ENCODE measurements at places on chromosomes 6 and 20.

DNA sequence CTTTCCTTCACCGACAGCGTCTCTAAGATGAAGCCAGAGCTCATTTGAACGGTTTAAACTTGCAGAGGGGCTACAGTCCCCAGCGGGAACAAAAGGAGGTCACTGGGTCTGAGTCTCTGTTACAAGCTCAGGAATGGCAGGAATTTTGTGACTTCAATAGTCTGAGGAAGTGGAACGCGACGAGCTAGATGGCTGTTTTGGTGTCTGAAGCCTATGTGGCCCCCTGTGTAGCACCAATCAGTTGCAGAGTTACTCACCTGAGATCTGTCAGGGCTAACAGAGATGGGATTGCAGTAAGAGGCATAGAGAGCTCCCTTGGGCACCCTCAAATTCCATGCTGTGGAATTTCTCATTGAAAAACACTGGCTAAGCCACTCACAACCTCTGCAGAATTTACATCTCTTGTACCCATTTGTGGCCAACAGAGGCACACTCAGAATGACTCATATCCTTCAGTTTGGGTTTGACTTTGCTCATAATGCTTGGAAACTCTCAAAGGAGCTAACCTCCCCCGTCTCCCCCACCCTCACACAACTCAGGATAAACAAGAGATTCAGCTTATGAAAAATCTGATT lies 7.1 kb upstream of the TCP11 start:
- DNase-seq: no peak

- no peak for DNase-seq
Measured at GRCh38 chr20:61447952-61448351, 195.9 kb downstream of the CDH4 start.

- no peak for DNase-seq
Measured at GRCh38 chr6:101226677-101227135, 166.8 kb upstream of the GRIK2 start.

- no peak for DNase-seq
Measured at GRCh38 chr6:125245523-125246264, 56.1 kb downstream of the HDDC2 start.

DNA sequence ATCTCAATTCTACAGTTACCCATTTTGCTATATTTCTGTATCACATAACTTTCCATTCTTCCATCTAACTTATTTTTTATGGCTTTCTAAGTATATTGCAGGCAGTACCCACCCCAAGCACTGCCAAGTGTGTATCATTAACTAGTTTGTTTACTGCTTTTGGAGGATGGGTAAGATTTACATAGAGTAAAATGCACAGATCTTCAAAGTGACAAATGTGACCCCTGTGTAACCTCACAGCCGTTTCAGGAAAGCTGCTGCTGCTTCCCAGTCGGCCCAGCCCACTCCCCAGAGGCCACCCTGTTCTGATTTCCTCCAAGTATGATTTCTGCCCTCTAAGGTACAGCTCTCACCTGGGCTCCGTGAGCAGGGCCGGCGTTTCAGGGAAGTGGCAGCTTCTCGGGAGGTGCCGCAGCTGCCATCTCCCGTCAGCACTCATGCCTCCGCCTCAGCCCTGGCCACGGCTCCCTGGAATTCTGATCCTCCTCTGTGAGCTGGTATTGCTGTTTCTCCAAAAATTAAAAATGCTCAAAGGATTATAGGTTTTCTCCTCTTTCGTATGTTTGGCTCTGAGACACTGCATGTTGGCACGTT lies 15.0 kb upstream of the MAP1LC3A start:
- DNase-seq: no peak

- no peak for DNase-seq
Measured at GRCh38 chr6:29566856-29567255, 7.3 kb upstream of the UBD start.

All from stimulated activated CD8-positive, alpha-beta memory T cell treated with anti-CD3 and anti-CD28 coated beads, Interleukin-7, amount 100 ng/mL, for 24 hours (primary cell).